ENCODE measurements at places on chromosomes 12 and 14. TPM values are rescaled to one million over a fixed set of nuclear protein-coding genes. Genes with fewer than 3 reads are reported as not detected.

The PAH gene
- total RNA-seq, result 0.37 TPM

DNA sequence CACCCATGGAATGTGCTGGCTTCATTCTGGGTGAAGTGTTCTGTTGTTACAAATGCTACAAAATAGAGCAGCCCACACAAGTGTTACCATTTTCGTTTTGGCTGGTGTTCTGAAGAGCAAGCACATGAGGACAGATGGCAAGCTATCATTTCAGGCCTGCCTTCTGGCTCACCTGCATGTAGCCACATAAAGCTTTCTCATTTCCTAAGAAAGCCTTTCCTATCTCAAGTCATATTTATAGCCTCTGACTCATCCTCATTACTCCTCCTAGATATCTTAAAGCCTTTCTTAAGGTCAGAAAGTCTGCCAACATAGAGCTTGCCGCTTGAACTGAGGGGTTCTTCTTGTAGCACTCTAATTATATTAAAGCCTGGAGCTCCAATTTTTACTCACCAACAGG is 89.0 kb downstream of the PTPRR start:
- DNase-seq, result no peak

GRCh38 chr14:43132441-43132840 is 1374.6 kb downstream of the FSCB start:
- DNase-seq, result no peak

GRCh38 chr12:109440851-109441490 is 36.1 kb downstream of the KCTD10 start:
- peak; percentile 16 for DNase-seq

The LARP4 gene
- total RNA-seq, result 72.0 TPM

DNA sequence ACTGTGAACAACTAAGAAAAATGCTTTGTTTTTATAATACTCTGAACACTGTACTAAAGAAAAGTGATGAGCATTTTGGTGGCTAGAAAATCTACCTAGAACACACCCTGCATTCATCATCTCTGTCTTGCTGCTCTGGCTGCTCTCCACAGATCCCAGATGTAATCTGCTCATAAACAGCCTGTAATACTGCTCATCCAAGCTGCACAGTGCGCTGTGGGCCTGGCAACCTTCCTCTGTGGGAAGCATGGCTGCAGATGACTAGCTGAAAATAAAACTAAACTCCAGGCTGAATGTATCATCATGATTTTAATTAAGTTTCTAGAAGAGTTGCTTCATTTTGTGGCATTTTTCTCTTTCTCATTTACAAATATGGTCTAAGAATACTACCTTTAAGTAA is 200.7 kb downstream of the SLC2A13 start:
- DNase-seq, result peak; percentile 88

- DNase-seq, result no peak
Observed at GRCh38 chr14:95551435-95551834, 16.6 kb downstream of the GLRX5 start.

GRCh38 chr12:20194171-20194570 is 174.2 kb upstream of the PDE3A start:
- no peak for DNase-seq

DNA sequence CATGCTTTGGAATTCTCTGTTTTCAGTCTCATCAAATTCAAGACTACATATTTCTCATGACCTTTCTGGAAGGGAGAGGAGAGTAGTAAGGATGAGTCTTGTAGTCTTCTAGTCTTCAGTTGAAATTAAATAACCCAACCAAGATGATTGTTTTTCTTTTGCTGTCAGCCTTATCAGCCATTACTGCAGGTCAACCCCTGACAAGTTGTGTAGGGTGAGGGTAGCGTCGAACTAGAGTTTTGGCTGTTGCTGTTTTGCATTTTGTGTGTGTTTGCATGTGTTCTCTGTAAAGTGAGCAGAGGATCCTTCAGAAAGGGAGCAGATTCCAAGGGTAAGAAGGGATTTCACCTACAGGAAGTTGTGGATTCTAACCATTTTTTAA is 28.4 kb downstream of the DIP2B start:
- DNase-seq, result no peak

The RHEBL1 gene
- not detected for total RNA-seq

- DNase-seq, result no peak
Observed at GRCh38 chr14:61749867-61750266, 12.4 kb upstream of the SNAPC1 start.

DNA sequence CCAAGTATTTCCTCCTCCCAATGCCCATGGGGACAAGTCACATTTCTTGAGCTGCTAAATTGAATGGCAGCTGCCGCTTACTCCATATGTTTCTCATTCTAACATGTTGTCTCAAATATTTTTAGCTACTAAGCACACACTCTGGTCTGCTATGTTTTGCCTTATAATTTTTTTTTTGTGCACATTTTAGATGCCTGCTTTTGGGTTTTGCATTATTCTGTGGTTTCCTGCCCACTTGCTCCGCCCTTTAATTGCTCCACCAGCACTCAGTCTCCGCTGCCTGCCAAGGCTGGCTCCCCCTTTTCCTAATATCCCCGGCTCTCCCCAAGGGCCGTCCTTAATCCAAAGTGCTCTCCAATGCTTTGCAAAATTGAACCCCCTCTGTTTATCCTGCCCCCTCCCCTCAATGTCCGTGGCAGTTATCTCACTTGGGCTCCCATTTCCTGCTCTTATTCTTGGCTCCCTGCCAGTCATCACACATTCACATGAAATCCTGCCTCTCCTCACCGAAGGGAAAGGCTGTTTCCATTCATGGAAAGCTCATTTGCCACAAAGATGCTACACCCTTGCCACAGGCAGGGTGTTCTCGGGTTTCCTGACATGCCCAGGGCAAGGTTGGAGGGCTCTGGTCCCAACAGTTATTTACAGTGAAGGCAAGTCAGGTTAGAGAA is 79.4 kb downstream of the C12orf75 start:
- DNase-seq, result no peak

The KRT79 gene
- total RNA-seq, result not detected

- no peak for DNase-seq
Observed at GRCh38 chr14:92473969-92474535, 39.5 kb upstream of the RIN3 start.

DNA sequence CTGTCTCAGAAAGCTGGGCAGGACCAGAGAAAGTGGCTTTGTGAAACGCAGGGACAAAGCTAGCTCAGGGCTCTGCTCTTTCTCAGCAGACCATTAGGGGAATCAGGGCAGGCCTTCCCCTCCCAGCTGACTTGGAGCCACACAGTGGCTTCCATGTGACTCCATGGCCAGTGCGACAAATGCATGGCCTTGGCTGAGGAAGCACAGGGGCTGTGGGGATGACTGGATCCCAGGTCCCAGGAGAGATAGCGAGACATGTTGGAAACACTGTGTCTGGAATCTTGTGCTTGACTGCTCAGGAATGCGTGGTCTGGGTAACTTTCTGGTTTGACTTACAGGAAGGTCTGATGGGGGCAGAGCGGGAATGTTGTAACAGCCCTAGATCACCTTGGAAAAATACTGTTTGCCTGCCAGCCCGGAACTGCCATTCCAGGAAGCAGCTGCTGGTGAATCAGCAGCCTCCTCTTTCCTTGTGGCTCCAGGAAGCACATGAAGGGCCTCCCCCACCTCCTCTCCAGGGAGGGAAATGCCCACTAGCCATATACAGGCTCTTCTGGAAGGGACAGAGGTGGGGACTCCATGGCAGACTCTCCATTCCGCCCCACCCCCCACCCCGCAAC is 133.5 kb upstream of the HIF1A start:
- peak; percentile 92 for DNase-seq

GRCh38 chr12:120940799-120941198 is 36.6 kb upstream of the SPPL3 start:
- DNase-seq, result no peak

- DNase-seq, result no peak
Observed at GRCh38 chr14:69299286-69300035, 39.5 kb downstream of the GALNT16 start.

- no peak for DNase-seq
Observed at GRCh38 chr12:1970331-1970900, 33.8 kb downstream of the DCP1B start.
